Motor neuron (in vitro differentiated cells): ENCODE measurements at places on chromosomes 13 and 19.
A peak's percentile ranks its signal among the peaks of the same experiment; 100 is the strongest.

GRCh38 chr19:42441049-42441445, 1.7 kb downstream of the CXCL17 start:
- no peak for ATAC-seq

DNA sequence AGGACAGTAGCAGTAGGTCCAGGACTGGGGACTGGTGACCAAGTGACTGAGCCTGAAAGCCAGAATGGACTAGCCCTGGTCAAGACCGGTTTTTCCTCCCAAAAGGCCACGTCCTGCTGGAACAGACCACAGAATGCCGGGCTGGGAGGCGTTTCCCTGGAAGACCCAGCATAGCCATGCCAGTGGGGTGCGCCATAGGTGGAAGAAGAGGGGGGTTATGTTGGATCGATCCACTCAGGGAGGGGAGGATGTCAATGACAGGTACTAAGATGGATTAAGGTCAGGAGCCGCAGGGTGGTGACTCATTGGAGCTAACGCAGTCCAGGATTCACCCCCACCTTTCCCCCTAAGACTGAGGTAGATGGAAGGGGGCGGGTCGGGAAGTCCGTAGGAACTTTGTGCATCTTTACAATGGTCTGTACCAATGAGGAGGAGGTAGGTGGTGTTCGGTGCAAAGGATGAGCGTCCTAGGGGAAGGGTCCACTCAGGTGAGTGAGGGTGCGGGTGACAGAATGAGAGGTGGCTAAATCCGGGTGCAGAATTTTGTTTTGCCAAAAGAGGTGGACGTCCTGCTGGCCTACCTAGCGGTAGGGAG, 21.0 kb downstream of the VASP start:
- ATAC-seq: peak; percentile 79

GRCh38 chr19:33345163-33345562, 28.3 kb upstream of the CEBPG start:
- ATAC-seq: no peak

DNA sequence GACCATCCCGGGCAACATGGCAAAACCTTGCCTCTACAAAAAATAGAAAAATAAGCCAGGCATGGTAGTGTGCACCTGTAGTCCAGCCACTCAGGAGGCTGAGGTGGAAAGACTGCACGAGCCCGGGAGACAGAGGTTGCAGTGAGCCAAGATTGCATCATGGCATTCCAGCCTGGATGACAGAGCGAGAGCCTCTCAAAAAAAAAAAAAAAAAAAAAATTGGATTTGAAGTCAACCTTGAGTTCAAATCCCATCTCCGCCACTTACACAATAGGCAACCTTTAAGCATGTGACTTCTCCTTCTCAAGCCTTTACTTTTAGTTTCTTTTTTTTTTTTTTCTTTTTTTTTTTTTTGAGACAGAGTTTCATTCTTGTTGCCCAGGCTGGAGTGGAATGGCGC, 12.0 kb downstream of the KASH5 start:
- no peak for ATAC-seq

DNA sequence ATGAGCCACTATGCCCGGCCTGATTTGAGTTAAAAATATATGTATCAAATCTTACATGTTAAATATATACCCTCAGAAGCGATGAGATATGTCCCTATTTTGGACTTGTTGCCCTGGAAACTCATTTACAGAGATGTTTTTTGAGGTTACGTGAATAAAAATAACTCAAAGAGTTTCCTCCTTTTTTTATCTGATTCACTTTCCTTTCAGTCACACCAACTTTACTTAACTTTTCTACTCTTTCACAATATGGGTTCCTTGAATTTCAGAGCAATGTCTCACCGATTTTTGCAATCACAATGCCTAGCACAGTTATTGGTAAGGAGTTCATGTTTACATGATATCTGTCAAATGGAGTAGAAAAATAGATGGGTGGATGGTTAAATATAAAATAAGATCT, 2.3 kb downstream of the OR7C2 start:
- ATAC-seq: no peak

DNA sequence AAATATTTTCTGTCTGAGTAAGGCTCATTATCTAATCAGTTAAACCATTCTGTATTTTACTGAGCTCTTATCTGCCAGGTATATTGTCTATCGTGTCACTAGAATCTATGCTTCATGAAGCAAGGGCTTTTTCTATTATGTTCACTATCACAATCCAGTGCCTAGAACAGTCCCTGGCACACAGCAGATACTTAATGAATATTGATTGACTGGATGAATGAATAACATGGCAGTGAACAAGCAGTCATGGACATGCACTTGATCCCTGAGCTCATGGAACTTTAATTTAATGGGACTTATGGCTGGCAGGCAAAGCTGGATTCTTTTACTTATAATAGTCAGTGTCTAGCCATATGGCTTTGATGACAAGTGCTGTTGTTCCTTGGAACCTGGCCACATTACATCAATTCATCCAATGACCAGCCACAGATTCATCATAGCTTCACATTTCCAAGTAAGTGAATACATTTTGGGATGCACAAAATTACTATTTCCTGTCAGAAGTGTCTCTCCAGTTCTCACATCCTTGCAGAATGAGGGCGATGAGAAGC, 214.8 kb downstream of the COG6 start:
- ATAC-seq: no peak

DNA sequence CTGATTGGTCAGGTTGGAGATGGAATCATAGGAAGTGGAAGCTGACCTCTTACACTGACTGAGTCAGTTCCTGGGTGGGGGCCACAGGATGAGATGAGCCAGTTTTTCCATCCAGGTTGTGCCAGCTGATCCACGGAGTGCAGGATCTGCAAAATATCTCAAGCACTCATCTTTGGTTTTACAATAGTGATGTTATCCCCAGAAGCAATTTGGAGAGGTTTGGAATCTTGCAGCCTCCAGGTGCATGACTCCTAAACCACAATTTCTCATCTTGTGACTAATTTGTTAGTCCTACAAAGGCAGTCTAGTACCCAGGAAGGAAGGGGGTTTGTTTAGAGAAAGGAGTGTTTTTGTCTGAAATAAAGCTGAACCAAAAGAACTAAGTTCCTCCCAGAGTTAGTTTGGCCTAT, 212.8 kb downstream of the SLITRK6 start:
- ATAC-seq: no peak

DNA sequence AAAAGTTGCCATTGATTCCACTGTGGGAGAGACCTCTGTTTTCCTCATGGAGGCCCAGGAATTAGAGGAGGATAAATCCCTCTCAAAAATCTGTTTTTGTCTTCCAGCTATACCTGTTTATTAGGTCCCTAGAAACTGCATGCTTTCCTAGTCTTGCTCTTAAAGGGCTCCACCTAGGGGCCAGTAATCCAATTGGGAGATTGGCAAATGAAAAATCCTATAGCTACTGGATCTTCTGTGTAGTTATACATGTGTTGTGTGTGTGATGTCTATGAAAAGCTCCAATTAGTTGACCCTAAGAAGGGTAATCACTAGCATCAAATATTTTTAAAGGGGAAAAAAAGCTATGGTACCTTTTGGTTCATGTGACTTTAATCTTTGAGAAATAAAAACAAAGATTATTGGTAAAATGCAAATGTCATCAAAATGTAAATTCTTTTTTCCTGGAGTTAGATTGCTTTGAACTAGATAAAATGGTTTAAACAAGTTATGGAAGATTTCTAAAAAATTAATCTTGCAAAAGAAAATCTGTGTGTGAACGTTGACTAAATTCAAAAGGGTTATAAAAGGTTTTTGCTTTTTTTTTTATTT, 63.4 kb upstream of the C1QTNF9B start:
- ATAC-seq: no peak

DNA sequence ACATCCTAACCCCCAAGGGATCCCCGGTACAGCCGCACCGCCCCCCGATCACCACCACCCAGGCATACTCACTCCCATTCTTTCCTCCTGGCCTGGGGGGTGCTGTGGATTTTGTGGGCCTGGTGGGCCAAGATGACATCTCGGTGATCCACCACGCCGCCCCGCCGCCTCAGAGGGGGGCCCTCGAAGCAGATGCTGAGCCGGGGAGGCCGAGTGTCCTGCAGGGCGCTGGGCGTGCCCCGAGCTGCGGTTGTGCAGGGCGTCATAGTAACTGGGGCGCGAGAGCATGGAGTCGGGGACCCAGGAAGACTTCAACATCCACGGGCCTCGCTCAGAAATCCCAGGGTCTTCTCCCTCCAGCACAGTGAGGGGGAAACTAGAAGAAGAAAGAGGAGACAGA, 93.4 kb upstream of the CACNA1A start:
- no peak for ATAC-seq

DNA sequence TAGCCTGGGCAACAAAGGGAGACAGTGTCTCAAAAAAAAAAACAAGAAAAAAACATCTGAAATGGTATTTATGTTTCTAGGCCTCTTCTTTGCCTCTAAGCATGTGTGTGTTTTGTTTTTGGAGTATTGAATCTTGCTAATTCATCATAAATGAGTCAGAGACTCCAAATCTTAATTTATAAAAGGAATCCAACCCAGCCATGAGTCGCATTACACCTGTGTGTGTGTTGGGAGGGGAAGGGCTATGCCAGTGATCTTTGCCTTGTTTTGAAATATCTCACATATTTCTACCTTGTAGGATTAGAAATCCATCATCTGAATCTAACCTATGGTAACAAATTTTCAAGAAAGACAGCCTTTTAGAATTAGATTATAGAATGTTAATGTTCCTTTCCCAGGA, 4.0 kb downstream of the ZNF331 start:
- no peak for ATAC-seq

DNA sequence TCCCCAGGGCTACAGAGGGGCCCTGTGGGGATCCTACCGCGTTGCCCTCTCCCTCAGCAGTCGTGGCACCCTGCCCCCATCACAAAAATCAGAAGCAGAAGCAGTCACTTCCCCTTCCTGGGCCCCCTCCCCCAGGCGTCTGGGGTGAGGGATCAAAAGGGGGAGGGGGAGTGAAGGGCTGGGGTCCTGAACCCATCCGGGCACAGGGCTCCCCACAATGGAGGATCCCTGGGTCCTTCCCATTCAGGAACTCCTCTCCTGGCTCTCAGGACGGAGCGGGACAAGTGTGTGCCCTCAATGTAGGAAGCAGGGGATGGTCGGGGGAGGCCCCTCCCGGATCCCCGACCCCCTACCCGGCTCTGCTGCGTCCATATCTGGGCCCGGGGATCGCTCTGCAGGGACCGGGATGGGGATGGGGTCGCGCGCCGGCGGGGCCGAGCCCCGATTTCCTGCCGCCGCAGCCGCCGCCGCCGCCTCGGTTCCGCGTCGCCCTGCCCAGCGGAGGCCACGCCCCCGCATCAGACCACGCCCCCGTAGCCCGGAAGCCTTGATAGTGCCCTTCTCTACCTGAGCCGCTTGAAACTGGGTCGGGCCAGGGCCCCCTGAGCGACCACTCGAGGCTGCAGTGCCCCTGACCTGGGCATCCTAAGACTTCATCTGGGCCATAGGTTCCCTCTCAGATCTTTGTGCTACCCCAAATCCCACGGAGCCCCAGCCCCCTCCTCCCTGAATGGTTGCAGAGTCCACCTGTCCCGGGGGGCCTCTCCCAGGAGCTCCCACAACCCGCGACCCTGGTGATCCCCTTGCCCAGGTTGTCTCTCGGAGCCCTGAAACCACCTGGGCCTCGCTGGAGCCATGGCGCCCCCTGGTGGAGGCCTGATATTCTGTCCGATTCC, at the start of gene GMIP:
Gene GMIP (minus strand): TSS at position 500 of the 896 bp plus-strand sequence. CDS start 128 bp downstream, at position 372.
- peak; percentile 86 for ATAC-seq

- no peak for ATAC-seq
Observed at GRCh38 chr19:39064405-39064804, 19.8 kb upstream of the ACP7 start.

DNA sequence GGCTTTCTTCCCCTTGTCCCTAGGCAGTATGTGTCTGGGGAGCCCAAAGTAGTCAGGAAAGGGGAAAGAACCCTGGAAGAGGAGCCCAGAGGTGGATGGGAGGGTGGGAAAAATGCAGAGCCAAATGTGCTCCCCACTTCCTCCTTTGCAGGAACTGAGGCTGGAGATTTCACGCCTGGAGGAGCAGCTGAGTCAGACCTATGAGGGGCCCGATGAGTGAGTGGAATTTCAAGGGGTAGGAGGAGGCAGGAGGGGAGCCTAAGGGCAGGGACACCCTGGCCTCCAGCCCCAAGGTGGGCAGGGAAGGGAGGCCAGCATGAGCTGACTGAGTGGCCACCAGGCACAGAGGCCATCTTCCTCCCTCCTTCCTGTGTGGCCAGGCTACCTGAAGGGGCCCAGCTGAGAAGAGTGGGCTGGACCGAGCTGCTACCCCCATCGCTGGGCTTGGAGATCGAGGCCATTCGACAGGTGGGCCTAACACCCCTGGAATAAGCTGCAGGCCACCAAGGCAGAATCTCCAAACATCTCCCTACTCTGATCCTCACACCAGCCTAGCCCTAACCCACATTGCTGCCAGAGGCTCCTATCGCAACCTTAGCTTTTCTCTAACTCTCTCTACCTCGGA, 14.3 kb downstream of the PTH2 start:
- no peak for ATAC-seq

DNA sequence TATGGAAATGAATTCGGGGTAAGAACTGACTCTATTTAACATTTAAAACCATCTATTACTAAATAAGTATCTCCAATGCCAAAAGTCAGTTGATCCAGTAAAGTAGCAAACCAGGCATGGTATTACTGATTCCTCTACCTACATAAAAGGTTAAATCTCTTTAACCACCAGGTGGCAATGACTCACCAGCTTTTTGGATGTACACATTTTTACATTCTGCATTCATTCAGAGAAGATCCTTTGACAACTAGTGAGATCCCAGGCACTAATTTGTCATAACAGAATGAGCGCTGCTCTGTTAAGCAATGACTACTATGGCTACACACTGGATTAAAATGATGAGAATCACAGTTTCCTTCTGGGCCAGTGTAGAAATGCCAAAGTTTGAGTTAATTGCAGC, 329.8 kb upstream of the GPC6 start:
- ATAC-seq: peak; percentile 50

DNA sequence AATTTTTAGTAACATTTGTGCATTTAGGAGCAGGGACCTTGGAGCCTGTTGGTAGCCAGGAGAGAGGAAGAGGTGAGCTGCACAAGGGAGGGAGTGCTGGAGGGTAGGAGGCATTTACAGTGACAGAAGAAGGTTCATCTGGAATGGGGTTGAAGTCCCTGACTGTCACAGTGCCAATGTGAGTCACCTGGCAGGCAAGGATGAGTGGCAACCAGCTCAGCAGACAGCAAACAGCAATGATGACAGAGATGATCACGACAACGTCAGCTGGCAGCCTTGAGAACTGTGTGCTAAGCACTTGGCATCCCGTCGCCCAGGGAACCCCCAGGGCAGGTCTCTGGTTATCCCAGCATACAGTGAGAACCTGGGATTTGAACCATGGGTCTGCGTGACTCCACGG, 2.6 kb downstream of the OR10H5 start:
- no peak for ATAC-seq

GRCh38 chr13:111429064-111429558, 108.7 kb downstream of the TEX29 start:
- ATAC-seq: peak; percentile 93
